ENCODE measurements at places on chromosomes 5 and 9. TPM values are rescaled to one million over a fixed set of nuclear protein-coding genes. Genes with fewer than 3 reads are reported as not detected.

GRCh38 chr9:132547976-132548730 lies 34.3 kb upstream of the BARHL1 start:
- DNase-seq = no peak

DNA sequence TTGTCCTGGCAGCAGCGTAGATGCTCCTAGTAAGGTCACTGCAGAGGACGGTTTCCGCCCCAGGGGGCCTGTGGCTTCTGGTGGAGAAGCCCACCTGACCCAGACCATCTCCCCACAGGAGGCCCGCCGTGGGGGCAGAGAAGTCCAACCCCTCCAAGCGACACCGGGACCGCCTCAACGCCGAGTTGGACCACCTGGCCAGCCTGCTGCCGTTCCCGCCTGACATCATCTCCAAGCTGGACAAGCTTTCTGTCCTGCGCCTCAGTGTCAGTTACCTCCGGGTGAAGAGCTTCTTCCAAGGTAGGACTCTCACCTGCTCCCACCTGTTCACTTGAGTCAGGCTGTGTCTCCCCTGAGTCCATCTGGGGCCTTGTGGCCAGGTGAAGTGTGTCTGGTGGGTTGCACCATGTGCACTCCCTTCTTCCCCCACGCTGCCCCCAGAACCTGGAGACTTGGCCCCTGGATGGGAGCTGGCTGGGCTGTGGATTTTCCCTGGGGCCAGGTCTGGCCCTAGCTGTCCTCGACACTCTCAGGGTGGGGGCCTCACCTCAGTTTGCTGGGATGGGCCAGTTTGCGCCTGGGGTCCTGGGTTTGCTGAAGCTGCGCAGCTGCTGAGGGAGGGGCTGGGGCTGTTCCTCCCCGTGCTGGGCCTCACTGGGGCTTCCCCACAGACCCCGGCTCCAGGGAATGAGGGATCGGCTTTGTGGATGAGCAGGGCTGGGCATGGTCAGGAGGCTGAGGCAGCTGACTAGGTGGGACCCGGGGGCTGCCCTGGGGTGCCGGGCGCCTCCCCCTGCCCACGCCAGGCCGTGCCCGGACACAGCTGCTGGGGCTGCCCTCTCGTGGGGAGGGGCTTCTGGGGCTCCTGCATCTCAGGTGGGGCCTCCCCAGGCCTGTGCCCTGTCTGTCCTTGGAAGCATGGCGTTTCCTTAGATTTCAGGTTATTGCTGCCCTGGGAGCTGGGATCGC lies 32.4 kb downstream of the AHRR start:
- DNase-seq = peak; percentile 32

DNA sequence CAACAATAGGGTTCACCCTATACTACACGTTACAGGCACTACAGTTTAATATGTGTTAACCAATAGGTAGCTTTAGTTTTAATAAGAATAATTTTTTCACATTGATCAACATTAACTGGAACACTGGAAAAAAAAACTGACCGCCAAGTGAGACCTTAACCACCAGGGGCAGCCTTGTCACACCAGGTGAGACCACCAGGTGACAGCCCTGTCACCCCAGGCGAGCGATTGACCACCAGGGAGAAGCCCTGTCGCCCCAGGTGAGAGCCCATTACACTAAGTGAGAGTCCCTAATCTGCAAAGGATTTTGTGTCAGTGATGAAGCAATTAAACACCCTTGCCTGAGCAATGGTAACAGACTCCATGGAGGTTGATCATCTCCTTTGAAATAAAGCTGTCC lies 75.4 kb upstream of the SYK start:
- DNase-seq = no peak

- no peak for DNase-seq
These were observed 7.6 kb downstream of the PAM start for GRCh38 chr5:102762562-102763227.

DNA sequence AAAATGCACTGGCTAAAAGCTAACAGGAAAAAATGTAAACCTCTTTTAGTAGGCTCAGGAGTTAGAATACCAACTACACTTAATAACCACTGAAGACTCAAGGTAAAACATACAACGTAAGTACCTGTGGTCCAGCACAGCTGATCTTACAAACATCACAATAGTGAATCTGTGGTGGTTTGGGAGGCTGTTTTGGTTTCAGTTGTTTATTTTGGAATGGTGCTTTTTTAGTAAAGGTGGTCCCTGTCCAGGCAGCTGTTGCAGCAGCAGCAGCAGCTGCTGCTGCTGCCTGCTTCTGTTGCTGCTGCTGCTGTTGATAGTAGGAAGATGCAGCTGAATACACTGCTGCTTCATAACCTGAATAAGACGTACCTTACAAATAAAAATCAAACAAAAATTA lies 37.9 kb downstream of the ZFR start:
- no peak for DNase-seq

- DNase-seq = no peak
These were observed 14.6 kb downstream of the ZBTB43 start for GRCh38 chr9:126819482-126819881.

- no peak for DNase-seq
These were observed 37.1 kb upstream of the RAPGEF6 start for GRCh38 chr5:131671994-131672655.

DNA sequence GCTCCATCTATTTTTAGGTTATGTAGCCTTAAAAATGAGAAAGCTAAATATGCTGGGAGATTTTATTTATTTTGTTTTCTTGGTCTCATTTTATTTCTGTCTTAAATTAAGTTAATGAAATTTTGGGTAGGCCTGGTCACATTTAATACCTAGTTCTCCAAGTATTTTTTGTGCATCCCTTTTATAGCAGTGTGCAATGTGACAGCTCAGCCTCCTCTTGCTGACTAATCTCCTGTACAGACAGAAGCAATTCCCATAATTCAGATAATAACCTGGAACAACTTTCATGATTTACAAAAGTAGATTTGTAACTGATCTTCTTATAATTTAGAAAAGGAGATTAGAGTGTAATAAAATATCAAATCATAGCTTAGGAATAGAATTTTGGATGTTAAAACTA lies 403.9 kb downstream of the ADGRV1 start:
- no peak for DNase-seq

DNA sequence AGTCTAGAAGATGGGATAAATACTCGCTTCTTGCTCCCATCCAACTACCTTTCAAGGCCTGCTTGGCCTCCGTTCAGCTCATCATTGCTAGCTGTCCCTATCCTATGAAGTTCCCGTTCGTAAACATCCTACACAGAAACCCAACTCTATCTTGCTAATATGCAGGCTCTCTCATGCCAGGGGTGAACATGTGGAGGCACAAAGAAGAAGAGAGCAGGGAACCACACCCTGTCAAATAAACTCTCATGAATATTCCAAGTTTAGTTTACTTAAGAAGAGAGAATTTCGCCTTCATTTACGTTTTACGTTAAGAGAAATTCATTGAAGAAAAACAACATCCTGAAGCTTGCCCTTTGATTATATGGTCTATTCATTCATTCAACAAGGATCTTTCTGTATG lies 7.9 kb upstream of the HSD17B3 start:
- no peak for DNase-seq

DNA sequence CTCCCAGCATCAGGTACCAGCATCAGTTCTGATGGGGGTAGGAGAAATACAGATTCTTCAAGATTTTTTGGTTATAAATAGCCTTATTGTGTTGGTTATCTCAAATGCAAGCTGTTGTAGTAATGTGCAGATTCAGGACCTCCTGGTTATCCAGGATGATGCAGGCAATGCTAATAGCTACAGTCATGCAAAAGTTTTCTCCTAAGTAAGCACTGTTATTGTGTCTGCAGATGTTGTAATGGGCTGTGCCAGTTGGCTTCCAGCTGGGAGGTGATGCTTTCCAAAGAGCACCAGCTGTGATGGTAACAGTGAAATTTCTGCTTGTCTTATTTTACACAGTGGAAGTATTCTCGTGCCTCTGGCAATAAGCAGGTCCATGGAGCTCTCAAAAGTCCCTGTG lies 719.2 kb upstream of the CTNND2 start:
- no peak for DNase-seq

GRCh38 chr5:79318935-79319614 lies 83.1 kb downstream of the JMY start:
- DNase-seq = no peak

GRCh38 chr5:81164936-81165335 lies 68.2 kb upstream of the CKMT2 start:
- DNase-seq = no peak

- DNase-seq = no peak
These were observed 1.4 kb downstream of the NRG2 start for GRCh38 chr5:140041492-140042392.

The GABRP gene
- total RNA-seq = 20.6 TPM

The NOL6 gene
- 25.3 TPM for total RNA-seq

The ANKRD18B gene
- 5.9 TPM for total RNA-seq

The FOXD4L5 gene
- not detected for total RNA-seq

The PCDHB11 gene
- total RNA-seq = 2.2 TPM

The ADGRD2 gene
- total RNA-seq = 4.2 TPM
